Sciatic nerve (tissue), 2 donors: ENCODE measurements at places on chromosomes 1 and 21. TPM values are rescaled to one million over a fixed set of nuclear protein-coding genes. Genes with fewer than 3 reads are reported as not detected.

The RAB7B gene
- total RNA-seq = 5.1 TPM

The PM20D1 gene
- 3.9 TPM for total RNA-seq

The LCE2B gene
- total RNA-seq = not detected

DNA sequence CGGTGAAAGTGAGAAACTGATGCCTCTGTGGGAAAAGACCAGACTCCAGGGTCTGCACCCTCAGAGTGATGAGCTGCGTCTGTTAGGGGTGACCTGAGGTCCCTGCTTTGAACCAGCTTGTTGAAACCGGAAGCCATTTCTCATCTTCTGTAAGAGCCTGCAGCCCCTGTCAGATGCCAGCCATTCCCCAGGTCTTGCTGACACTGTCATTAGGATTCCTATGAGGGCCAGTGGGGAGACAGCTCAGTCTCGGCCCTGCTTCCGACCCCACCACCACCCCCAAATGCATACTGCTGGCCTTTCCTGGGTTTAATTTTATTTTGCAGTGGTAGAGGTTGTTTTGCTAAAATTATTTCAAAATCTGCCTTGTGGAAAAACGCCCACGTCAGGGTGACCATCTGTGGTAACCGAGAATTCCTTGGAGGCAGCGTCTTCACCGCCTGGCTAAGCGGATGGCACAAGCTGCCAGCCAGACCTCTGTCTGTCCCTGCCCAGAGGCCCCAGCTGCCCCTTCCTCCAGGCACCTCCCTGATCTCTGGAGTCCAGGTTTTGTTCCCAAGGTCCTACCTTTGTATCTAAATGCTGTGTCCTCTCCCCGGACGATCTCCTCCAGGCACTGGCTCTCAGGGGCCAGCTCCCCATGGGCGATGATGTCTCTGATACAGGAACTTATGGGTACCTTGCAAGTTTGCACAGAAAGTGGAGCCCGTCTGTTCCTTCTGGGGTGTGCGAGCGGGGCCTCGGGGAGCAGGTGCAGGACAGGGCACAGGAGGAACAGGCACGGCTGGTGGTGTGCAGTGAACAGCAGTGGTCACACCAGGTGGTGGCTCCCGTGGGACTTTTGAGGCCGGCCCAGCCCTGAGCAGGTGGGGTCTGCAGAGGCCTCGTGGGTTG lies 49.9 kb downstream of the PRKCZ start:
- DNase-seq = no peak

- DNase-seq = peak; percentile 67
These were observed 10.2 kb downstream of the ADAM30 start for GRCh38 chr1:119885903-119886783.

- no peak for DNase-seq
These were observed 93.0 kb downstream of the APP start for GRCh38 chr21:26077521-26077920.

DNA sequence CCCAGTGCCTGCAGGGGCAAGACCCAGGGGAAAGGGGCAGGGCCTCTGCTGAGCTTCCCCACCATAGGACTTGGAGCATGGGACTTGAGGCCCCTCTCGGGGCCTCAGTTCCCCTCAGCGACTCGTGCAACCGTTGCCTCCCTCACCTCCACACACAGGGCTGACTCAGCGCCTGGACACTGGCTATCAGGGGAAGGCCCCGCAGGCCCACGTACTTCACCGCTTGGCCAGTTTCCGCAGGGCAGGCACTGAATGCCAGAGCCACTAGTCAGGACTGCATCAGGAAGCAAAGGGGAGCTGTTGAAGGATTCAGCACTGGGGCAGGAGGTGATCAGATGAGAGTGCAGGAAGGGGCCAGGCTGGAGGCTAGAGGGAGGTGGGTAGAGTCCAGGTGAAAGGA lies 15.5 kb upstream of the FAM131C start:
- no peak for DNase-seq

The DPH2 gene
- total RNA-seq = 12.0 TPM

DNA sequence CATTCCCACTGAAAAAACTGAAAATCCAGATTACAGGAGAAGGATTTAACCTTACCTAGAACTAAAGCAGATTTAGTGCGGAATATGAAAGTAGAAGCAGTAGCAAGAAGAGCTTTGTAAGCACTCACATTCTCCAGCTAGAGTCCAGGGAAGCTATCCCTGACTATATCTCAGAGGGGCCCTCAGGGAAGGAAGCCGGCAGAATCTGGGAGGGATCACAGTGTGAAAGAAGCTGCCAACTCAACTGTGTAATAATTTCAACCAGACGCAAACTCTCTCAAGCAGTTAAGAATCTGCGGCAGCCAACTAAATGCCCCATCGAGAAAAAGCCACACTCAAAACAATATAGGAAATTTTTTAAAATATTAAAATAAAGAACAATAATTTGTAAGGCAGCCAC lies 163.8 kb downstream of the EIF4G3 start:
- no peak for DNase-seq

The NCAM2 gene
- total RNA-seq = 41.2 TPM

The FMO2 gene
- total RNA-seq = 58.3 TPM

- DNase-seq = no peak
These were observed 14.2 kb upstream of the ADORA3 start for GRCh38 chr1:111517469-111518225.

DNA sequence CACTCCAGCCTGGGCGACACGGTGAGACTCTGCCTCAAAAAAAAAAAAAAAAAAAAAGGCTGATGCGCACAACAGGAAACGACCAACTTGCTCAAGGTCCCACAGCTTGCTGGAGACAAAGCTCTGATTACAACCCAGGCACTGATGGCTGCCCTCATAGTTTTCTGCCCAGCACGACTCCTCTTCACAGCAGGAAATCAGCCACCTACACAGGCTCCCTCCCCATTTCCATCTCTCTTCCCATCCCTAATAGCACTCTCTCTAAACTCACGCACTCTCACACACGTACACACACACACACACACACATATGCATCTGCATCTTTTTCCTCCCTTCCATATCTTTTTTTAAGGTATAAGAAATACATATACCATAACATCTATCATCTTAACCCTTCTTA lies 153.5 kb upstream of the SOD1 start:
- DNase-seq = no peak

GRCh38 chr1:220834155-220834870 lies 44.9 kb upstream of the HLX start:
- no peak for DNase-seq

DNA sequence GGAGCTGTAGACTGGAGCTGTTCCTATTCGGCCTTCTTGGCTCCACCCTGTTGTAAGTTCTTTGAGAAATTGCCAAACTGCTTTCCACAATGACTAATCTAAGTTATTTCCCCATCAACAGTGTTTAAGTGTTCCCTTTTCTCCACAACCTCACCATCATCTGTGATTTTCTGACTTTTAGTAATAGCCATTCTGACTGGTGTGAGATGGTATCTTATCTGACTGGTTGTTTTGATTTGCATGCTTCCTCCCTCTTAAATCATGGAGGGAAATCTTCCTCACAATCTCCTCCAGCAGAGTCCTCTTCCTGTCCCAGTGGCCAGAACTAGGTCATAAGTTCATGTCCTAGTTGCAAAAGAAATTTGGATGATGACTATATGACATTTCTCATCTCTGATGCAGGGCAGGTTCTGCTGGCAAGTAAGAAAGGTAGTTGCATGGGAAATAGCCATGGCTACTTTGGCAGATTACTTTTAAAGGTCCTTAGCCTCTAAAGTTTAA lies 294.0 kb downstream of the LRRC40 start:
- DNase-seq = no peak

DNA sequence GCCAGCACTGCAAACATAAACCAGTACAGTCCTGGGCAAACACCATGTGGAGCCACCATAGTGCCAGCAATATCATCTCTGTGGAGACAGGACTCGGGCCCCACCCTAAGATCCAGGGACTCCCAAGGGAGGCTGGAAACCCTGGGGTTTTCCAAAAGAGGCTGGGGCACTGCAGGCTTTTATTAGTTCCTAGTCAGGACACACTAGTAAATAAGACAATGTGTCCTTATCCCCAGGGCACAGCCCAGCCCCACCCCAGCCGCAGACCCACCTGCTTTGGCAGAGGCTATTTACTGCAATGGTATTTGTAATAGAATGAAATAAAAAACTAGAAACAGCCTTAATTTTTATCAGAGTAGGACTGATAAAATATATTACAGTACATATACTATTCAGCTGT lies 486 bp upstream of the GJB3 start:
- no peak for DNase-seq

The FHAD1 gene
- total RNA-seq = 3.1 TPM

GRCh38 chr21:39071623-39072214 lies 111.5 kb downstream of the PSMG1 start:
- DNase-seq = no peak

The VHLL gene
- total RNA-seq = not detected

DNA sequence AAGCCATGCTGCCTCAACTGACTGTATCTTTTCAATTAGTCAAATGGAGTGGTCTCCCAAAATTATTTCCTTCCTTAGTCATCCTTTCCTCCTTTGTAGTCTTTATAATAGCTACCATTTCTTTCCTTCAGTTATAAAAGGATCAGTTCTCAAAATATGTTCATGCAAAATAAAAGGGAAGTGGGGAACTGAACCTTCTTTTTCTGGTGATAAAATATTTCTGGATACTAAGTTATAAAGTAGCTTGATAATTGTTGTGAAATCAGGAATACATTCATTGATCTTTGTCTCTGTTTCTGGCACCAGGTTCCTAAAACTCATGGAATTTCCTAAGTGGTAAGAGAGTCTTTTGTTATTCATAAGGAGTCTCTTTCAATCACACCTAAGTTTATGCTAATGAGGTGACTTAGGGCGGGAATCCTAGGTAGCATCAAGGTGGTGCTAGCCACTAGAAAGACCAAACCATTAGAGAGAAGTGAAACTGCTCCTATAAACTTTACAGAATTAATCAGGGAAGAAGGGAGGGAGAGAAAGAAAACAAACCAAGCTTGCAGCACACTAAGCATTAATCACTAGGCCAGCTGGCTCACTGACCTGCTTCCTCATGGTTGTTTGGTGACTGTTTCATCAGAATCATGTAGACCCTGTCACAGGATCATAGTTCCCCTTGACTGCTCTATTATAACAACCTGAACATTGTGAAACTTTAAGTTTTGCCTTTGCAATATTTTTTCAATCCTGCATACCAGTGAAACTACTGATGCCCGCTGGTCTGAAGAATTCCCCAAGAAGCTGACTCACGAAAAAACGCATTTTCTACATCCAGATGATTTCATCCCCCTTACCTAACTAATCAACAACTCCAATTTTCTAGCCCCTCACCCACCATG lies 161.6 kb upstream of the PTBP2 start:
- DNase-seq = no peak

DNA sequence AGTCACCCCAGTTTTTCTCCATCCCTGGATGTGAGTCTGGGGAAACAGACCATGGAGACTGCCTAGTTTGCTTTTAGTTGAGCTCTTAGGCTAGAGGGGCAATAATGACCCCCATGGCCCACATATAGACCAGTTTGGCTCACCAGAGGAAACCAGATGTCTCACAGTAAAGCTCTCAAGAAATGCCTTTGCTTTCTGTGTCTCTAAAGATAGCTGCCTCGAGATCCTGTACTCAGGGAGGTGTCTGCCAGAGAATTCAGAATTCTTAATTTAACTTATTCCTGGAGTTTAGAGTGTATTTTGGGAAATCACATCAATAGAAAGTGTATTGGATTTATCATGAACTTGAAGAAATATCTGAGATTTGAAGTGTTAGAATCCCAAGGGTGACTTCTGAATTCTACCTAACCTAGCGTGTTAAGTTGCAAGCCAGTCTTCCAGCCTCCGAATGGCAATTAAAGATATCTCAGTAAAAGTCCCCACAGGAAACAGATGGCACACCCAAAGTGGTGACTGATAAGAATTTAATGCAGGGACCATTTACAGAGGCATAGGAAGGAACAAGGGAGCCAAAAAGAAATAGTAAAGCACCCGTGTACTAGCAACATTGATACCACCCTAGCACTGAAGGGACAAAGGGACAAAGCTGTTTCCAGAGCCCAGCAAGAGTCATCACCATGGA lies 37.1 kb downstream of the STYXL2 start:
- DNase-seq = no peak

The SPRR5 gene
- not detected for total RNA-seq

DNA sequence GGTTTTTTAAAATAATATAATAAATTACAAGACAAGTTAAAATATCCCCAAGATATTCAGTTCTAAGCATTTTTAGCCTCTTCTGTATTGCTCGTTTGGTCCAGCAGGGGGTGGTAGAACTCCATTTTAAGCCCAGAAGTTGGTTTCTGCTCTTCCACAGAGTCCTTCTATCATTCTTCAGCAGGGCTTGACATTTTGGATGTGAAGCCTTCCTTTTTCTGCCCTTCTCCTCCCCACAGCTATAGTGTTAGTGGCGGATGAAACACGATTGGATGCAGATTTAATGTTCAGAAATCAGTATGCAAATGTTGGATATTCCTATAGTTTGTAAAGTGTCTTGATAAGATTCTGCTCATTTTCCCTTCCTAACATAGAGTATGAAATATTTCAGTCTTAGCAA lies 1.4 kb downstream of the NCAM2 start:
- peak; percentile 63 for DNase-seq

- peak; percentile 72 for DNase-seq
These were observed 143.4 kb upstream of the ERRFI1 start for GRCh38 chr1:8169364-8170058.

The AUNIP gene
- total RNA-seq = not detected

The LCE1B gene
- total RNA-seq = not detected

The CDK18 gene
- 9.4 TPM for total RNA-seq

- DNase-seq = no peak
These were observed 74.9 kb upstream of the ANGPTL1 start for GRCh38 chr1:178945763-178946266.

DNA sequence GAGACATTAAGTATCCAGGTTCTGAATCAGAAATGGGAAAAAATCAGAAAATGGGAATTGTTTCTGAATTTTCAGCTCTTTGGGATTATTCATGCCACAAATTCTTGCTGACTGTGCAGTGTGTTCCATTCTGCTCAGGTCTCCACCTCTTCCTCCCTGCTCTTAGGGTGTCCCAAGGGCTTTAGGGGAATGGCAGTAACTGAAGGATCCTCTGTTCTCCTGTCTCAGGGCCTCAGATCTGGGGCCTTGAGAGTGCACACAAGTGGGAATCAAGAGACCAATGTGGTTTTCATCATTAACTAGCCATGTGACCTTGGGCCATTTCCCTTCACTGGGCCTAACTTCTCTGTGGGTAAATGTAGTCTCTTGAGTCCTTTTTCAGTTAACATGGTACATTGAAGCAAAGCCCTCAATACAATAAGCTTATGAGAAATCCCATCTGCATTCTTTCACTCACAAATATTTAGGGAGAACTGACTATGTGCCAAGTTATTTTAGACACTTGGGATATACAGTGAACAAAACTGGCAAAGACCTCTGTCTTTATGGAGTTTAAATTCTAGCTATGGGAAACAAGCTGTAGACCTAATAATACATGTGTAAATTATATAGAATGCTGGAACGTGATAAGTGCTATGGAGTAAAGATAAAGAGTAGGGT lies 75.7 kb upstream of the SPATA6 start:
- no peak for DNase-seq

The IFNAR2 gene
- total RNA-seq = 43.3 TPM

DNA sequence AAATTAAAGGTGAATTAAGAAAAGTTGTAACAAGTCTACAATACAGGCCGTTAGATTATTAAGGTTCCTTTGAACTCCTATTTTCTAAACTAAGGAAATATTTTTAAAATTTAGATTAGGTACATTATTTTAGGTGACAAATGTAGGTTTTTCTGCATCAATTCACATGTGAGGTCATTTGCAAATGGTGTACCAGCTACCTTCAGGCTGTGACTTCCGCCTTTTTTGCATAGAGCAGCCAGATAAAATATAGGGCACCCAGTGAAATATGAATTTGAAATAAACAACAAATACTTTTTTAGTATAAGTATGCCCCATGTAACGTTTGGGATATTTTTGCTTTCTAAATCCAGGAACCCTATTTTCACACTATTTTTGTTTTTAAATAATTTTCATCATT lies 544.0 kb downstream of the LMO4 start:
- DNase-seq = no peak

GRCh38 chr1:64986903-64987871 lies 20.8 kb upstream of the JAK1 start:
- no peak for DNase-seq
